ENCODE measurements at places on chromosomes 13 and 19. TPM values are rescaled to one million over a fixed set of nuclear protein-coding genes. Genes with fewer than 3 reads are reported as not detected.

The SIGLEC11 gene
- total RNA-seq, result 1.1 TPM

DNA sequence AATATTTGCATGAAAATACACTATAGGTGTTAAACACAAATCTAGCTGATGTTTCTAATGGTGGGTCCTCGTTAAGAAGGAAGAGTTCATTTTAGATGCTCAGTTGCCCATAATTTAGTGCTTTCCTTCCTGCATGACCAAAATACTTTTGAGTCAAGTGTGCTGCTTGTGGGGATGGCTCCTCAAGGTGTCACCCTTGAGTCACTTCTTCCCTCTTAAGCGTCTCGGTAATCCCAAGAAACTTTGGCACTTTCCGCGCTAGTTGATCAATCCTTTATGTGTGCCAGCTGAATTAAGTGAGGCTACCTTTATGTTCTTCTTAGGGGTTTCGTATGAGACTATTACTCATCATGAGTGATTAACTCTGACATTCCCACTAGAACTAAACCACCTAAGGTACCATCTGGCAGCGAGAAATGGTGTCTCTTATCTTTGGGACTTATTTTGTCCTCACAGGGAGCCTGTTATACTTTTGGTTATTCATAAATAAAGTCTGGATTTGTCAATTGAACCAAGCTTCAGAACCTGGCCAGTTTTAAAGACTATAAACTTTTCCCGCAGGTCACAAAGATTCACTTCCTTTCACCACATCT, 106.8 kb downstream of the NHLRC3 start:
- DNase-seq, result peak; percentile 22

- DNase-seq, result peak; percentile 87
Measured at GRCh38 chr19:12786141-12786870, 5.0 kb upstream of the JUNB start.

DNA sequence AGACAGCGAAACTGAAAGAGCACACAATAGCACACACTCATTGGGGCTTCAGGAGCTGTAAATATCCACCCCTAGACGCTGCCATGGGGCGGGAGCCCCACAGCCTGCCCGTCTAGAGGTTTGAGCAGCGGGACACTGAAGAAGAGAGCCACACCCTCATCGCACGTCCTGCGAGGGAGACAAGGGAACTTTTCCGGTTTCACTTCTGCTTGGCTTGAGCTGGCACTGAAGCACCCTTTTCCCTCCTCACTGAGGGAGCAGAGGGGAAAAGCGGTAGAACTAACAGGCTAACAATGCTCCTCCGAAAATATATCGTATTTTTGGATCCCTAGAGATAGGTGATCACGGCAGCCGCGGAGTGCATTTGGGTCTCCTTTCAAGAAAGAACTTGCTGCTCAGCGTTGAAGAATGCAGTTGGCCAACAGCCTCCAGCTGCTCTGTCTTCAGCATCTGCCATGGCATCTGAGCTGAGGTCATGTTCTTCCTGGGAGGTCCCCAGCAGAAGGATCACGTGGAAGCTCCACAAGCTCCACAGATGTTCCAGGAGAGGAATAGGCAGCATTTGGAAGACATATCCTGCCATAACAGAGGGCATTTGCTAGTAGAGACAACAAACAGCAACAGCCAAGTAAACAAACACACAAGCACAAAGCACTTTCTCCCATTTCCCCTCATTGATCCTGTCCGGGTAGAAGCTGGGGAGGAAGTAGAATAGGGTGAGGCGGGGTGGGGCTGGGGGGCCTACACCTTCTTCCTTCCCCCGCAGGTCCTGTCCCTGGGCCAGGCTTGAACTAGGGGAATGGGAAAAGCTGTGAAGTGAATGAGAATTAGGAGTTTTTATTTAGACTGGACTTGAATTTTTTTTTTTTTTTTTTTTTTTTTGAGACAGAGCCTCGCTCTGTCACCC, 44.8 kb upstream of the ALOX5AP start:
- peak; percentile 82 for DNase-seq

- no peak for DNase-seq
Measured at GRCh38 chr13:32407854-32408253, 20.1 kb downstream of the N4BP2L1 start.

- DNase-seq, result no peak
Measured at GRCh38 chr13:54433493-54434206, 1405.0 kb downstream of the OLFM4 start.
